ENCODE measurements at places on chromosomes 2 and 18. TPM values are rescaled to one million over a fixed set of nuclear protein-coding genes. Genes with fewer than 3 reads are reported as not detected.

The POTEE gene
- 0.50 TPM for total RNA-seq

The RAB6C gene
- 0.09 TPM for total RNA-seq

DNA sequence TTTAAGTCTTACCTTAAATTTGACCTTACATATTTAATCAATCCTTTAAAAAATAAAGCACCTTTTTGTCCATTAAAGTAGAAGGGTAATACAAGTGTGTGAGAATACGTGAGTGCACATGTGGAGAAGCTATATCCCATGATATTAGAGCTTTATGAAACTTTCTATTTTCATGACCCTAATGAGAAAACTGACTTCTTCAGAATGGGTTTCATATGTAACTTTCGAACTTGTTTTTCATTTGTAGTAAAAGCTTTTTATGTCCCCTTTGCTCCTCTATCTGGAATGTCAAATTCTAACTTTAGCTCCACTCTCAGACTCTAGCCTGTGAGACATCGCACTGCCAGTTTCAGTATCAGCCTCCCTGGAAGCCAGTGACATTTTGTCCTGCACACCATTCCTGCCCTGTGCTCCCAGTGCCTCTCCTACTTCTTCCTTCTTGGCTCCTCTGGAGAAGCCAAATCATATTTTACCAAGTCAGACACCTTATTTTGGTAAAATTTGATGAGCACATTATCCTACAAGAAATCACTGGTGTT is 42.0 kb downstream of the MAPRE2 start:
- no peaks in the 10 kb centered on the region for H3K4me1 ChIP-seq
- no peaks in the 10 kb centered on the region for H3K27me3 ChIP-seq
- no peak overlapping the region for H3K4me3 ChIP-seq

GRCh38 chr18:29188760-29189159 is 1011.8 kb upstream of the CDH2 start:
- no peak overlapping the region for H3K27ac ChIP-seq
- H3K4me1 ChIP-seq: no peaks in the 10 kb centered on the region
- no peak overlapping the region for H3K4me3 ChIP-seq
- no peak for DNase-seq

GRCh38 chr18:33751613-33752221 is 173.7 kb downstream of the ASXL3 start:
- no peaks in the 10 kb centered on the region for H3K36me3 ChIP-seq
- DNase-seq: no peak
- no peaks in the 10 kb centered on the region for H3K4me1 ChIP-seq
- no peak overlapping the region for H3K4me3 ChIP-seq
- H3K27ac ChIP-seq: no peak overlapping the region
- H3K27me3 ChIP-seq: no peaks in the 10 kb centered on the region
